IgD-negative memory B cell (primary cell): ENCODE measurements at places on chromosomes 4 and X. TPM values are rescaled to one million over a fixed set of nuclear protein-coding genes. Genes with fewer than 3 reads are reported as not detected.

Gene CT45A5
- polyA plus RNA-seq = not detected

Gene MSANTD1
- not detected for polyA plus RNA-seq

Gene CYP4V2
- 18.9 TPM for polyA plus RNA-seq

Gene PCDH11X
- polyA plus RNA-seq = not detected

Gene EREG
- polyA plus RNA-seq = not detected

Gene NAA11
- not detected for polyA plus RNA-seq

Gene KCND1
- 0.13 TPM for polyA plus RNA-seq

Gene FRAS1
- polyA plus RNA-seq = not detected

Gene CENPVL3
- polyA plus RNA-seq = not detected

Gene GAGE10
- polyA plus RNA-seq = not detected

Gene LEF1
- 14.5 TPM for polyA plus RNA-seq

Gene FREM3
- polyA plus RNA-seq = 0.60 TPM

Gene CFAP47
- polyA plus RNA-seq = not detected

Gene SPANXA1
- polyA plus RNA-seq = not detected

Gene ANK2
- polyA plus RNA-seq = not detected

Gene SFRP2
- not detected for polyA plus RNA-seq

Gene HELQ
- polyA plus RNA-seq = 24.7 TPM

Gene RPS6KA6
- polyA plus RNA-seq = 0.86 TPM

Gene GASK1B
- 0.30 TPM for polyA plus RNA-seq

Gene IDS
- 114 TPM for polyA plus RNA-seq

Gene BTK
- 113 TPM for polyA plus RNA-seq

Gene NLRP2B
- polyA plus RNA-seq = not detected

Gene MSX1
- 0.18 TPM for polyA plus RNA-seq

Gene IL21
- polyA plus RNA-seq = not detected

Gene FAM193A
- polyA plus RNA-seq = 6.3 TPM

Gene CITED1
- polyA plus RNA-seq = not detected

Gene CTAG1A
- not detected for polyA plus RNA-seq

Gene GYPE
- polyA plus RNA-seq = 5.6 TPM

Gene SHROOM2
- not detected for polyA plus RNA-seq

Gene EDA2R
- not detected for polyA plus RNA-seq

Gene RBM47
- 20.9 TPM for polyA plus RNA-seq

Gene TDO2
- not detected for polyA plus RNA-seq

Gene POU3F4
- polyA plus RNA-seq = not detected

Gene ZNF674
- 0.23 TPM for polyA plus RNA-seq

Gene P2RY8
- polyA plus RNA-seq = 206 TPM

Gene GNRHR
- not detected for polyA plus RNA-seq
